Stimulated activated CD8-positive, alpha-beta memory T cell treated with anti-CD3 and anti-CD28 coated beads, Interleukin-4, amount 100 ng/mL, for 48 hours (primary cell): ENCODE measurements at places on chromosomes 4 and X.

GRCh38 chr4:185257086-185257485 lies 47.7 kb downstream of the SNX25 start:
- no peak for DNase-seq

DNA sequence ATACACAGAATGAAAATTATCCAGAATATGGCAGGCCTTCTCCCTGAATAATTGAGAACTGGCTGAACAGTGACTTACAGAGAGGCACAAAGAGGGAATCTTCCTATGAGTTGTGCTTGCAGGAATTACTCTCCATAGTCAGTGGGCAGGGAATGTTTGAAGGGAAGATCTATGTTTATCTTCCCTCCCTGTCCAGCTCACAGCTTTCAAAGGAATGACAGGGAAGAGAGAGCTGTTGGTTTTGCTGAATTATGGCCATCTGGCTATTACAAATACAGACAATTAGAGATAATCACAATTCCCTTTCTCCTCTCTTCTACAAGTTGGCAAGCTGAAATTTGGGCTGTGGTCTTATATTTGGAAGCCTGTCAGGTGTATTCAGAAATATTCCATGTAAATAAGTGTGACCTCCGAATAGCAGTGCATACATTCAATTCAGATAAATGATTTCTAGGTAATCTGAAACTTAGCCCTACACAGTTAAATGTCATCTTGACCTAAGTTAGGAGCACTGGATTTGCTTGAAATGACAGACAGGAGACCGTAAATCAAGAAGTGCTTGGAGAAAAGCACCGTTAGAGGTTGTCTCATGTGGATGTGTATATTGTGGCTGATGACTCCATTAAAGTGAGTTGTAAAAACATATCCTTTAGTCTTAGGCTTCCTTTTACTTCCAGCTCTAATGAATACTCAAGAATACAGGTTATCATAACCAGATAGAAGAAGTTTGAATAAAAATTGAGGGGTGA lies 136.8 kb downstream of the C4orf33 start:
- DNase-seq, result no peak

- DNase-seq, result no peak
Observed at GRCh38 chr4:174334628-174335027, 50.9 kb downstream of the CEP44 start.

DNA sequence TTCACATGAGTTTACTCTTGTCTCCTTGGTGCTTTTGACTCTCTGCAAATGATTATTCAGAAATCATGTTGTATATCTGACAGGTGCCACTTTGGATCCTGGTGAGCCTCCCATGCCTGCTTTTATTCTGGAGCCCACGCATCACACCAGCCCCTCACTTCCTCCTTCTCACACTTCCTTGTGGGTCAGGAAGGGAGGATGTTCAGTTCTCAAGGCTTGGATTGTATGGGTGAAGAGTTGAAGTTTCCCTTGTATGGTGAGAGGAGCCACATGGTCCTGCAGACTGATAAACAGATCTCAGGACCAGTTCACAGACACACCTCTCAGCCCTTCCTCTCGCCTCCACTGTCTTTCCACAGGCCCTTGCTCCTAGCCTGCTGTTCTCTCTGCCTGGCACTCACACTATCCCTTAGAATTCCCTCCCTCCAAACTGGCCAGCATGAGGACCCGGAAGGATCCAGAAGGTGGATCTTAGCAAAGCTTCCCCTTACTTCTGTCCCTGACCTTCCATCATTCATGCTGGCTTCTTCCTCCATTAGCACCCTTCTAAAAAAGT lies 92.1 kb downstream of the STK32B start:
- no peak for DNase-seq

DNA sequence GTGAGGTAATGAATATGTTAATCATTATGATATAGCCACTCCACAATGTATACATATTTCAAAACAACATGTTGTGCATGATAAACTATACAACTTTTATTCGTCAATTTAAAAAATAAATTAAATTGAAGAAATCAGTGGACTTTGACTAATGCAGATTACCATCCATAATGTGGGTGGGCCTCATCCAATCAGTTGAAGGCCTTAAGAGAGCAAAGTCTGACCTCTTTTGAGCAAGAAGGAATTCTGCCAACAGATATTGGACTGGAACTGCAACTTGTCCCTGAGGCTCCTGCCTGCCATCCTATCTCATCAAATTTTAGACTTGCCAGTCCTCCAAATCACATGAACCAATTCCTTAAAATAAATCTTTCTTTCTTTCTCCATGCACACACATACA lies 57.4 kb upstream of the SLC16A2 start:
- DNase-seq, result no peak

DNA sequence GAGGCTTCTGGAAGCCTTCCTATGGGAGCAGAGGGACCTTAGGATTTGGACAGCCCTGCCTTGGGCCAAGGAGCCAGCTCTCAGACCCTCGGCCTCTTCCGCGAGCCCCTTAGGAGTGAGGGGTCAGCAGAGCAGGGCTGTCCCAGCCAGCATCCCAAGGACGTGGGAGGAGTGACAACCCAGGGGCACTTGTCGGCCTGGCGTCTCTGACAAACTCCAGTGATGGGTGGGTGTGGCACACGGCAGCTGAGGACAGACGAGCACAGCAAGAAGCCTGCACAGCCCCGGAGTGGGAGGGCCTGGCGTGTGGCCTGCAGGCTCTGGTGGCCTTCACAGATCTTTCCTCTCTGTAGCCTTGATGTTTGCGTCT lies 11.6 kb upstream of the TNIP2 start:
- no peak for DNase-seq

DNA sequence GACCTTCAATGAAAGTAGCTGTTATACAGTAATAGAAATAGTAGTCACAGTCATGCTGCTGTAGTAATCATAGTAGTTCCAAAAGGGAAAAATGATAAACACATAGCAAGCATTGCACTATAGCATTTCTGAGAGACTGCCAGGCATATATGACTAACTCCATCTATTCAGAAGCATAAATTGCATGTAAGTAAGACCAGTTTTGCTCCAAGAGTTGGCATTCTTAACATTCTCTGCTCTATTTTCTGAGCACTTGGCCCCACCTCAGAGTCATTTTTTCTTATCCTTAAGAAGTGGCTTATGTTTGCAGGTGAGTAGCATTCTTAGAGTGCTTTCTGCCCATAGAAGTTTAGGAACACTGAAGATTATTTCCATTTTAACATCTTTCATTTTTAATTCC lies 490.3 kb upstream of the TECRL start:
- no peak for DNase-seq

DNA sequence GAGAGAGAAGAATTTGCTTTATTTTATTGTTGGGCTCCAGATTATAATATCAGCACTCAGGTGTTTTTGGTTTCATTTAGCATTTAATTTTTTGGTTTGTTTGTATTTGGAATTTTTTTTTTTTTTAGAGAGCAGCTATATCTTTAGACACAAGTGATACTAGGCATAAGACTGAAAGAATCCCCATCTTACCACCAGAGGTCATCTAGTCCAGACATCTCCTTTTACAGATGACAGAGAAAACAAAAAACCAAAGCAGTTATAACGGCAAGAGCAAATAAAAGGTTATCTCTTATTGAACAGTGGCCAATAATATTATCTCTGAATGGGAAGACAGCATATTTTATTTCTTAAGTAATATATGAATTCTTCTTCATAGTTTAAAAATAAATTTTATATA lies 22.8 kb downstream of the USP38 start:
- no peak for DNase-seq

DNA sequence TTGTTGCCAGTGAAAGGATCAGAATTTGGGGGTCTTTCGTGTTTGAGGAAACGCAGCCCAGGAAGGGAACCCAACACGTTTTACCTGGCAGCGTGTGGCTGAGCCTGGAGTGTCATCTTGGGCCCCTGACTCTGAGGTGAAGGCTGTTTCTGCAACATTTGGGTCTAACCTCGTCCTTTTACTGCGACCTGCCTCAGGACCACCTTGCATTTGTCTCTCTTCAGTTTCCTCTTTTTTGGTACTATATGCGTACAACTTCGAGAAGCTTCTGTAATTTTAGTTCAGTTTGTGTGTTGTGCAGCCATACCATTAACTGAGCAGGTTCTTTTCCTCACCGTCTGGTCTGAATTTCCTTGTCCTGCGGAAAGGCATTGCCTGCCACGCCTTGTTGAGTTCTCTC lies 61.5 kb downstream of the TMEM131L start:
- DNase-seq, result no peak

- no peak for DNase-seq
Observed at GRCh38 chr4:84563002-84563401, 19.9 kb upstream of the CDS1 start.

DNA sequence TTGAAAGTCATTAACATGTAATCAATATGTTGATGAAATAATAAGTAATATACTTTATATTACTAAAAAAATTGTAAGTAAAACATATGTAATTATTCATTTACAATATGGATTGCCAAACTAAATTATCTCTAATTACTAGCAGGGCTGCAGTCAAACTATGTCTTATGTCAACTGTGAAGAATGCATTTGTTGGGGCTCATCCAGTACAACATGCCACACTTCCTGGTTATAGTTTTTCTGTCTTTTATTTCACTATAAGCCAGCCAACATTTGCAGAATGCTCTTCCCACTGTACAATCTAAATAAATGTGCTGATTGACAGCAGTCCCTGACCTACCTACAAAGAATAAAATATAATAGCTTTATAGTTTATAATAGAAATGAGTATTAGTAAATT lies 975.4 kb upstream of the NDST4 start:
- no peak for DNase-seq

- DNase-seq, result no peak
Observed at GRCh38 chrX:1164322-1165288, 47.8 kb downstream of the CRLF2 start.

- DNase-seq, result no peak
Observed at GRCh38 chr4:125765941-125766340, 451.2 kb downstream of the FAT4 start.

- DNase-seq, result no peak
Observed at GRCh38 chrX:20394451-20394850, 127.7 kb upstream of the RPS6KA3 start.

DNA sequence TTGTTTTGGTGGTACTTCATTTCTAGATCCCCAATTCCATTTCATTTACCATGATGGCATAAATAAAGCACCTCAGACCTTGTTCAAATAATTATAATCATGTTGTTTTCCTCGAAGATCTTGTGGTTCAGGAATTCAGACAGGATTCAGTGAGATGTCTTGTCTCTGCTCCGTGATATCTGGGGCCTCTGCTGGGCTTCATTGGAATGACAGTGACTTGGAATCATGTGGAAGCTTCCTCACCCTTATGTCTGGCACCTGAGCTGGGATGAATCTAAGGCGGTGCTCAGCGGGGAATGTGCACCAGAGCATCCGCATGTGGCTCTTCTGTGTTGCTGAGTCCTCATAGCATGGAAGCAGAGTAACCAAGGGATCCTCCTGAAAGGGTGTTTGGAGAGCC lies 132.2 kb downstream of the VEGFC start:
- no peak for DNase-seq

GRCh38 chr4:101178731-101179130 lies 168.6 kb downstream of the PPP3CA start:
- DNase-seq, result no peak

DNA sequence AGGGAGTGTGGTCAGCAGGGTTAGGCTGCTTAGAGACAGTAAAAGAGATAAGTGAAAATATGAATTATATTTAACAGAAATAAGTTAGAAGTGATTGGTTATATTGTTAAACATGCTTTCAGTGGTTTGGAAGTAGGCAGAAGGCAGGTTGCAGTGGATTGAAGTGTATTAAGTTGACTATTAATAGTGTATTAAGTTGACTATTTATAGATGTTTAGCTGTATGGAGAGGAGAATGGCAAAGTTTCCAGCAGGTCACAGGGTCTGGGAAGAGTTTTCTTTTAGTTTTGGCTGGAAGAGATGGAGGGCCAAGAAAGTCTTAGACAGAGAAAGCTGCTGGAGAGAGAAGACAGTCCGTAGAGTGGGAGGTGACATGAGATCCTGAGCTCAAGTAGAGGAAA lies 7.9 kb downstream of the SMIM20 start:
- DNase-seq, result no peak

DNA sequence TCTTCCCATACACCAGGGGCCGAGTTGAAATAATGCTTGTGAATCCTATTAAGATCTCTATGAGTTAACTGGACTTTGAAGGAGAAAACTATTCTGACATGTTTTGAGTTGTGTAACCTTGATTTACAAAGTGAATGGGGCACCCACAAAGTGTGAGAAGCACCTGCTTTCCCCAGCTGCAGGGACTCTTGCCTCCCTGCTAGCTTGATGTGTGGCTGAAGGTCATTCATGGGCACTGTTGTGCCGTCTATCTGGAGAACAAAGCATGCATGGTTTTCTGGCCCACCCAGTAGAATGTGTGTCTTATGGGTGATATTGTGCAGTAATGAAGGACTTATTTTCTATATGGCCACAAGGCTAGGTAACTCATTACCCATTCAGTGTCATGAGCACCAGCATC lies 53.1 kb downstream of the TSPAN7 start:
- no peak for DNase-seq

- DNase-seq, result no peak
Observed at GRCh38 chrX:153974003-153974725, 1.6 kb downstream of the TMEM187 start.

GRCh38 chrX:45134775-45135174 lies 65.9 kb downstream of the DIPK2B start:
- no peak for DNase-seq

- no peak for DNase-seq
Observed at GRCh38 chr4:22071749-22072148, 123.2 kb upstream of the KCNIP4 start.

DNA sequence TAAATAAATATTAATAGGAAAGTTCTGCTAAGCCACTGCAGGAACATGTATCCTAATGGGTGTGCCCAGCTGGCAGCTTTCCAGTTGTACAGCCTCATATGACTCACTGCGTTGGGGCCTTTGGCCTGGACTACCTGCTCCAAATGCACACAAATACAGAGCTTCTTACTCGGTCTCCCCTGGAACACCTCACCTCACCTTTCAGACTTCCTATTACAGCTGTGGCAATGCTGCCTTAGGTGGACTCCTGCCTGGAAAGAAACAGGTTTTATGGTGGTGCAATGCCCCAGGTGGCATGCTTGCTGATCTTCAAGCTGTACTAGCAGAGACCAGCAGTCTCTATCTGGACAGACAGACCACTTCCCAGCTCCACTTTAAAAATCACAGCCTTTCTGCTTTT lies 85.7 kb upstream of the EXOC1L start:
- no peak for DNase-seq

DNA sequence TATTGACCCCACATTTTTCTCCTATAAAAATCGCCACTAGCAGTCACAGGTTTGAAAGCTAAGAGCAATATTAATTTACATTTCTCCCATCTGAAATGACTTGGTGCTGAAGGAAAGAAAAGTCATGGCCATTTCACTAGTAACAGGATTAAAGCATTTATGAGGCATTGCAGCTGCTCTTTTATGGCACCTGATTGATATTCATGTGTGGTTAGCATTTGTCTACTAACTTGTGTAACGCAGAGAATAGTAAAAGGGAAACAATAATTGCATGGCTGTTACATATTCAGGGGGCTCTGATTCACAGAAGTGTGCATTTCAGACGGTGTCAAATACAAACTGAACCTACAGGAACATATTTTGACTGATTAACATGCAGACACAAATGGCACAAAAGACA lies 5.2 kb downstream of the PCDH19 start:
- no peak for DNase-seq
